Endothelial cell of umbilical vein (primary cell): ENCODE measurements at places on chromosomes 5 and 9. TPM values are rescaled to one million over a fixed set of nuclear protein-coding genes. Genes with fewer than 3 reads are reported as not detected.
A peak's percentile ranks its signal among the peaks of the same experiment; 100 is the strongest.

GRCh38 chr5:2633992-2634391, 117.5 kb downstream of the IRX2 start:
- no peak overlapping the region for H3K4me3 ChIP-seq
- no peaks in the 10 kb centered on the region for H3K27me3 ChIP-seq
- no peaks in the 10 kb centered on the region for H3K4me1 ChIP-seq
- no peak for DNase-seq
- no peaks in the 10 kb centered on the region for H3K36me3 ChIP-seq

GRCh38 chr5:109454731-109455505, 45.1 kb upstream of the PJA2 start:
- DNase-seq = peak; percentile 59
- peaks cover 21% of the 10 kb centered on the region for H3K4me1 ChIP-seq
- H3K27me3 ChIP-seq = no peaks in the 10 kb centered on the region
- H3K4me3 ChIP-seq = no peak overlapping the region
- peak overlapping the region; percentile 76 for H3K27ac ChIP-seq

DNA sequence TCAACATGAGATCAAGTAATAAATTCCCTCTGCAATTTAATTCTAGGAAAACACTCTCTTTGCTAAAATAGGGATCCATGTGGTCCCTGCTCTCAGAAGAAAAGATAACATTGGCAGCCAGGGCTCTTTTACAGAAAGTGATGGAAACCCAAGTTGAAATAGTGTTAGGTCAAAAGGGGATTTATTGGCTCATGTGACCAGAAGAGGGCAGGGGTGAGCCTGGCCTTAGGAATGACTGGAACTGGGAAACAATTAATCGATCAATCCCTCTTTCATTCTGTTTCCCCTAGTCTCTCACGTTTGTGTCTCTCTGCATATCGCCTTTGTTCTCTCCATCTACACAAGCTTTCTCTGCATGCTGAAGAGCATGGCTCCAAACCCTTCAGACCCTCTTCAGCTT, 58.3 kb upstream of the ALDH1B1 start:
- H3K27me3 ChIP-seq = peaks cover 9% of the 10 kb centered on the region
- H3K27ac ChIP-seq = no peak overlapping the region
- no peak overlapping the region for H3K4me3 ChIP-seq
- DNase-seq = no peak
- no peaks in the 10 kb centered on the region for H3K36me3 ChIP-seq
- no peaks in the 10 kb centered on the region for H3K4me1 ChIP-seq

- H3K36me3 ChIP-seq = no peaks in the 10 kb centered on the region
- H3K4me3 ChIP-seq = peak overlapping the region; percentile 57
- no peak for DNase-seq
- H3K27me3 ChIP-seq = no peaks in the 10 kb centered on the region
- H3K4me1 ChIP-seq = peaks cover 52% of the 10 kb centered on the region
Measured at GRCh38 chr9:14346811-14347405, 33.0 kb upstream of the NFIB start.

GRCh38 chr5:122173474-122174415, 44.4 kb downstream of the ZNF474 start:
- H3K4me1 ChIP-seq = no peaks in the 10 kb centered on the region
- no peaks in the 10 kb centered on the region for H3K36me3 ChIP-seq
- no peak overlapping the region for H3K4me3 ChIP-seq
- no peaks in the 10 kb centered on the region for H3K27me3 ChIP-seq
- H3K27ac ChIP-seq = no peak overlapping the region

DNA sequence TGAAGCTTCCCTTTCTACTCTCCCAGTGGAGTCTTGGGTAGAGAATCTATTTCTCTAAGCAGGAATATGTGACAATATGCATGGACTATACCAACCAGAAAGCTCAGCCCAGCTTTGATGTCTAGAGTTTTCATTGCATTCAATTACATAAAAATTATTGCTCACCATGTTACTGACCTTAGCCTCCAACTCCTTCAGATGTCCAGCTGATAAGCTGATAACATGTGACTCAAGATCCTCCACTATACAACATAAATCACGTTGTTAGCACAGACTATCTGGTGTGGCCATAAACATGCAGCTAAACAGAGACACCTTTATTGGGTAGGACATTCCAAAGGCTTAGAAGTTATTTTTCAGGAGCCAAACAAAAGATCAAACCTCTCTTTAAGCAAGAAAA, 1168.2 kb downstream of the CDH12 start:
- no peak for DNase-seq
- no peak overlapping the region for H3K27ac ChIP-seq
- H3K4me1 ChIP-seq = peaks cover 15% of the 10 kb centered on the region
- H3K36me3 ChIP-seq = no peaks in the 10 kb centered on the region
- no peak overlapping the region for H3K4me3 ChIP-seq
- H3K27me3 ChIP-seq = no peaks in the 10 kb centered on the region

GRCh38 chr9:133990366-133991213, 1.5 kb downstream of the VAV2 start:
- H3K4me1 ChIP-seq = peaks cover 15% of the 10 kb centered on the region
- peak overlapping the region; percentile 69 for H3K27ac ChIP-seq

DNA sequence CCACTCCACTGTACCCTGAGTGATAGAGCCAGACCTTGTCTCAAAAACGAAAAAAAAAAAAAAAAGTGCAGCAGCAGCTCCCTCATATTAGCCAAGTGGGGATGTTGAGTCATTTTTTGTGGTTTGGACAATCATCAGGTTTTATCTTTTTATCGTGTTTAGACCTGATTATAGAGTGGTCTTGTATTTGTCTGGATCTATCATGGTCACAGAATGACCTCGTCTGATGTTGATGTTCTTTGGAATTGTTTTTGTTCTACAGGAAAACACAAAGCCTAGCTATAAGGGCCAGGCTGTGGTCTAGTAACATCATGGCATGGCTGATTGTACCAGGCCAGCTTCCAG, 1.6 kb upstream of the FBXW11 start:
- H3K27ac ChIP-seq = no peak overlapping the region
- no peak overlapping the region for H3K4me3 ChIP-seq
- peaks cover 40% of the 10 kb centered on the region for H3K4me1 ChIP-seq
- DNase-seq = peak; percentile 17

DNA sequence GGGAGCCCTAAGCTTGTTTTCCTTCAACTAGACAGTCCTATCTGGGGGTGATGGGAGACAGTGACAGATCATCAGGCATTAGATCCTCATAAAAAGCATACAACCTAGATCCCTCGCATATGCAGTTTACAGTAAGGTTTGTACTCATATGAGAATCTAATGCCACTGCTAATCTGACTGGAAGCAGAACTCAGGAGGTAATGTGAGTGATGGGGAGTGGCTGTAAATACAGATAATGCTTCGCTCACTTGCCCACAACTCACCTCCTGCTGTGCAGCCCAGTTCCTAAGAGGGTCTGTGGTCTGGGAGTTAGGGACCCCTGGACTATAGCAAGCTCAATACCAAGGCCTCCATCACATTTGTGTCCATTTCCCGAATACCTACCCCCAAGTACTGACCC, 260.5 kb downstream of the CDK5RAP2 start:
- no peak for DNase-seq
- H3K4me3 ChIP-seq = no peak overlapping the region
- no peaks in the 10 kb centered on the region for H3K4me1 ChIP-seq
- no peaks in the 10 kb centered on the region for H3K27me3 ChIP-seq

DNA sequence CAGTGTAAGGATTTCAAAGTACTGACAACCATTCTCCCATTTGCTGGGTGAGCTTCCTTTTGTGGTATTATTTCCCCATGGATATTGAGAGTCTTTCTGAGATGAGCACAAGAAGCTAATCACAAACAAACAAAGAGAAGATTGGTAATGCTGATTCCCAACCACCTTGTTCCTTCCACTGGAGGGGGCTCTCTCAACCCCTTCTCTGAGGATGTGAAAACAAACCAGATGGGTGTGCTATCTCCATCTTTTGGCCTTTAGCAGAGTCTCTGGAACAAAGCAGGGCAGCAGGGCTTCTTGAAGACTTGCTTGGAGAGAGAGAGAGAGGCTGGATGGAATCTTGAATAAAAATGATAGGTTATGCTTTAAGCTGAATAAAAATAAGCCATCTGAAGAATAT, 576.7 kb upstream of the ZNF462 start:
- no peaks in the 10 kb centered on the region for H3K4me1 ChIP-seq
- no peak for DNase-seq
- no peak overlapping the region for H3K4me3 ChIP-seq
- H3K27ac ChIP-seq = no peak overlapping the region
- no peaks in the 10 kb centered on the region for H3K36me3 ChIP-seq

GRCh38 chr9:109780453-109781033, 545 bp downstream of the PALM2AKAP2 start:
- no peaks in the 10 kb centered on the region for H3K4me1 ChIP-seq
- H3K36me3 ChIP-seq = no peaks in the 10 kb centered on the region
- no peak for DNase-seq
- no peak overlapping the region for H3K27ac ChIP-seq
- peak overlapping the region; percentile 12 for H3K4me3 ChIP-seq

DNA sequence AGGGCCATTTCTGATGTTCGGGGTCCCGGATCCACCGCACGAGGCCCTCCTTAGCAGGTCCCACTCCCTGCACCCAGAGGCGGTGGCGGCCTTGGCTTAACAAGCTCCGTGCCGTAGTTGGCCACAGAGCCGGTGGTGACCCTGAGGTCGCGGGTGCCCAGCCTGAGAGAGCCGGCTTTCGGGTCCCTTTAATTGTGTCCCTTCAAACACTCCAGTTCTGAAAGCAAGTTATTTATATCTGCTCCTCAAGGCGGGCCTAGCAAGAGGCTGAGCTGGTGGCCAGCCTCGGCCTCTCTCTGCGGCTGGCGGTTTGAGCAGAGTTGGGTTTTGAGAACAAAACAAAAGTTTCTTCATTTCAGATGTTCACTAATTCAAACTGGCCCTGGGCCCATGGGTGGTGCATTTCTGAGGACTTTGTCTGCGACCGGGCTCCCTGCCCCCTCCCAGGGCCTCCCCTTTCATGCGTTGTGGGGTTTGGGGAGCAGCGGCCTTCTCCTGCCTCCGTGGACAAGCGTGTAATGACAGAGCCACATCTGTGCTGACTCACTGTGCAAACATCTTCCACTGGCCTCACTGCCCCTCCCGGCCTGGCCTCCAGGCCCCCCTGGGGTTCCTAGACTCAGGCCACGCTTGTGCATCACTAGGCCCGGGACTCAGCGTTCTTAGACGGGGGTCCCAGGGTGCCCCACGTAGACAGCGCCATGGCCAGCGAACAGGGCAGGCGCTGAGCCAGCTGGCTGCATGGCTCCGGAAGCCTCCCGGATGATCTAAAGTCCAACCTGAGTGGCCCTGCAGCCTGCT, 49.4 kb upstream of the COL5A1 start:
- no peaks in the 10 kb centered on the region for H3K27me3 ChIP-seq
- no peaks in the 10 kb centered on the region for H3K4me1 ChIP-seq
- H3K27ac ChIP-seq = no peak overlapping the region
- no peak for DNase-seq

DNA sequence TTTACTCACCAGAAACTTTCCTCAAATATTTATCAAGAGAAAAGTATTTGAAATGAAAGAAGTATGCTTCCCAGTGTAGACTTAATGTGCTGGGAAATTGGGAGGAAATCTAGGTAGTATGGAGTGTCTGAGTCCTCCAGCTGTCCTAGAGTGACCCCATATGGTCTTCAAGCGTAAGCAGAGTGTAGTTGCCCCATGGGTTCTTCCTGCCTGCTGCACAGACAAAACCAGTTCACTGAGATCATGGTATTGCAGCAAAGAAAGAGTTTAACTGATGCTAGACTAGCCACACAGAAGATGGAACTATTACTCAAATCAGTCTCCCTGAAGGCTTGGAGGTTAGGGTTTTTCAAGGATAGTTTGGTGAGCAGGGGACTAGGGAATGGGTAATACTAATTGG, 114.9 kb upstream of the PRLR start:
- DNase-seq = no peak
- no peak overlapping the region for H3K27ac ChIP-seq
- no peak overlapping the region for H3K4me3 ChIP-seq
- H3K4me1 ChIP-seq = no peaks in the 10 kb centered on the region

GRCh38 chr5:991472-992267, 16.9 kb upstream of the NKD2 start:
- H3K4me3 ChIP-seq = no peak overlapping the region
- no peak overlapping the region for H3K27ac ChIP-seq
- H3K27me3 ChIP-seq = peaks cover 3% of the 10 kb centered on the region

- peak overlapping the region; percentile 64 for H3K4me3 ChIP-seq
- no peaks in the 10 kb centered on the region for H3K36me3 ChIP-seq
- H3K4me1 ChIP-seq = peaks cover 13% of the 10 kb centered on the region
- peak; percentile 65 for DNase-seq
Measured at GRCh38 chr5:93580063-93580926, 724 bp downstream of the NR2F1-AS1 start.

DNA sequence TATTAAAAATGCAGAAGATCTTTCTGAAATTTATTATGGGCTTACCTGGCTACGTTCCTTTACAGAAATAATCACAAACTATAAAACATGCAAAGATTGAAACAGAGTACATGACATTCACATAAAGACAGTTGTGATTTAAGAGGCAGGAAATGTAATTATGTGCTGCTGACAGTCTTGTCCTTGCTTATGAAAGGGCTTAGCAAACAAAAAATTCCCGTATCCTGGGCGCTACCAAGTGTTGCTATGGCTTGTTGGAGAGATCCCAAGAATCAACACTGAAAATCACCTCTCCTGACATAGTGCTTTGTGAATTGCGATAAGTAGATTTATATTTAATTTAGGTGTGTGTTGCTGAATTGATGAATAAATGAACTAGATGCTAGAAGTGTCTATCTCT, 352.5 kb upstream of the C9orf72 start:
- H3K4me3 ChIP-seq = no peak overlapping the region
- no peak overlapping the region for H3K27ac ChIP-seq
- no peaks in the 10 kb centered on the region for H3K27me3 ChIP-seq
- no peaks in the 10 kb centered on the region for H3K36me3 ChIP-seq
- DNase-seq = no peak

DNA sequence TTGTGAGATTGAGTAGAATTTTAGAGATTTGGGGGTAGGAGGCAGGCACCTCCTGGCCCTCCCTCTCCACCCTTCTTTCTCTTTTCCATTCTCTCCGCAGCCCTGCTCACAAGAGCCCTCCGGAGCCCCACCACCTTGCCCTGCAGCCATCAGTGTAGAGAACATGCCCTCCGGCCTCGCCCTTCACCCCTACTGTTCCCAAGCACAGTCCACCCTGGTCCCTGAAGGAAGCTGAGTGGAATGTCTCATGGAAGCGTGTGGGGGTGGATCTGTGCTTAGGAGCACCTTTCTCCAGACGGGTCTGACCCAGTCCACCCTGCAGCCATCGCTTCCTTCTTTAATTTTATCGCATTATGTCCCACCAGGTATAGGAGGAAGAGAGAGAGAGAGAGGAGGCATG, 267.1 kb downstream of the NSG2 start:
- no peaks in the 10 kb centered on the region for H3K27me3 ChIP-seq
- no peak overlapping the region for H3K27ac ChIP-seq
- DNase-seq = no peak
- H3K36me3 ChIP-seq = no peaks in the 10 kb centered on the region

- peak; percentile 66 for DNase-seq
- H3K36me3 ChIP-seq = no peaks in the 10 kb centered on the region
- no peaks in the 10 kb centered on the region for H3K27me3 ChIP-seq
- peak overlapping the region; percentile 95 for H3K27ac ChIP-seq
- no peak overlapping the region for H3K4me3 ChIP-seq
Measured at GRCh38 chr9:91055845-91056244, 254.2 kb downstream of the SYK start.

GRXCR2 gene
- polyA plus RNA-seq = not detected in 2 replicates

CER1 gene
- 0.06 TPM in 1 of 2 replicates, not detected in the other for polyA plus RNA-seq

PDE6A gene
- not detected in 2 replicates for polyA plus RNA-seq

SLC36A3 gene
- polyA plus RNA-seq = not detected in 2 replicates

UBQLN1 gene
- 61.1 and 66.1 TPM in 2 replicates for polyA plus RNA-seq

GCNT1 gene
- 30.9 and 31.7 TPM in 2 replicates for polyA plus RNA-seq

DNAJA1 gene
- polyA plus RNA-seq = 53.4 and 72.9 TPM in 2 replicates

COL23A1 gene
- polyA plus RNA-seq = not detected in 2 replicates

PRRC1 gene
- polyA plus RNA-seq = 64.4 and 65.8 TPM in 2 replicates

RUSC2 gene
- 26.1 and 29.9 TPM in 2 replicates for polyA plus RNA-seq

PPP3R2 gene
- polyA plus RNA-seq = not detected in 2 replicates
